Stimulated activated naive CD4-positive, alpha-beta T cell treated with Interleukin-2 at 50 U/mL for 16 hours (primary cell): ENCODE measurements at places on chromosomes 2 and 18.

GRCh38 chr2:101273056-101273455 is 20.4 kb downstream of the CNOT11 start:
- DNase-seq, result no peak

- no peak for DNase-seq
Measured at GRCh38 chr2:79446313-79446712, 66.5 kb upstream of the CTNNA2 start.

DNA sequence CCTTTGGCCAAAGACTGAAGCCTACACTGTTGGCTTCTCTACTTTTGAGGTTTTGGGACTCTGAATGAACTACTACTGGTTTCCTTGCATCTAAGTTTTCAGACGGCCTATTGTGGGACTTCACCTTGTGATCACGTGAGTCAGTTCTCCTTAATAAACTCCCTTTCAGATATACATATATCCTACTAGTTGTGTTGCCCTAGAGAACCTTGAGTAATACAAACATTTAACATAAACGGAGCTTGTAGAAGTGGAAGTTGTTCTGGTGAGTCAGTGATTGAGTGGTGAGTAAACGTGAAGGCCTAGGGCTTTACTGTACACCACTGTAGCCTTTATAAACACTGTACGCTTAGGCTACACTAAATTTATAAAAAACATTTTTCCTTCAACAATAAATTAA is 107.2 kb upstream of the CDH2 start:
- DNase-seq, result no peak

- DNase-seq, result no peak
Measured at GRCh38 chr18:55275039-55275901, 312.7 kb downstream of the TCF4 start.

DNA sequence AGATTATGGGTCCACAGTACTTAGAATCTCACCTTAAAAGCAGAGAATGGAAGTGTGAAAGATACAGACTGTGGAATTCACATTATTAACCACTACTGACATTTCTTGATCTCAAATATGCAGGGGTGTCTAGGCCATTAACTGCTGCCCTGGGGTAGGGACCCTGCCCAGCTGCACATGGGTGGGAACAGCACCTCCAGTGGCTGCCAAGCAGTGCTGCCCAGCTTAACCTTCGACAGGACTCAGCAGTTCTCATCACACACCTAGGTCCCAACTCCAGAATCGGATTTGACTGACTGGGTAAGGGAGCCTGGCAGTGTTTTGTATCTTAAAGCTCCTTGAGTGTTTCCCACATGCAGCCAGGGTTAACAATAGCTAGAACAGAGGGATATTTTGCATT is 14.9 kb downstream of the ERFE start:
- DNase-seq, result no peak

DNA sequence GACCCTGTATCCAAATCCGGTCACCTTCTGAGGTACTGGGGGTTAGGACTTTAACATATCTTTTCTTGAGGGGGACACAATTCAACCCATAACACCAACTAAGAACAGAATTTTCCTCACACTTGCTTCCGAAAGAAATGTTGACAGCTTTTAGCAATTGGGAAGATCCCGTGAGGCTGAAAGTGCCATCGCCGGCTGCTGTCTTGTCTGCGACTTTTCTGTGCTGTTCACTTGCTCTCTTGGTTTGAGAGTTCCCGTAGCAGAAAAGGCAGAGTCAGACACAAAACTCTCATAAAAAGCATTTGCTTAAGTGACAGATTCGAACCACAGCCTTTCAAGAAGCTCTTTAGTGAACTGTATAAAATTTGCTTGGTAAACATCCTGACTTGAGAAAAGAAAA is 253.4 kb downstream of the ARHGAP15 start:
- no peak for DNase-seq

GRCh38 chr2:85477884-85478283 is 59.4 kb downstream of the SH2D6 start:
- no peak for DNase-seq

- no peak for DNase-seq
Measured at GRCh38 chr2:50385349-50385748, 646.6 kb downstream of the NRXN1 start.

- DNase-seq, result no peak
Measured at GRCh38 chr2:149387411-149387810, 57.0 kb downstream of the LYPD6 start.

- no peak for DNase-seq
Measured at GRCh38 chr2:1701020-1701419, 43.3 kb downstream of the PXDN start.

DNA sequence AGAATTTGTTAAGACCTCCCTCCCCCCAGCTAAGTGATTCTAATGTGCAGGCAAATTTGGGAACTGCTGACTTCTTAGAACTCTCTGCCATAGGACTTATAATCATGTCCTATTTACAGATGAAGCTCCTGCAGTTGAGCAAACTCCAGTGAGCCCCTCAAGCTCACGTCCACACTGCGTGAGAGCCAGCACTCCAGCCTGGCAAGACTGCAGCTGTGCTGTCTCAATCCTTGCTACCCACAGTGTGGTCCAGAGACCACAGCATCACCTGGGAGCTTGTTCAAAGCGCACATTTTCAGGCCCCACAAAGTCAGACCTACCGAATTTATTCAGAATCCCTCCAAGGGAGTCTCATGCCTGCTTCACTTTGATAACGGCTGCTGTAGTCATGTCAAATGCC is 243.2 kb upstream of the RAB12 start:
- DNase-seq, result no peak

DNA sequence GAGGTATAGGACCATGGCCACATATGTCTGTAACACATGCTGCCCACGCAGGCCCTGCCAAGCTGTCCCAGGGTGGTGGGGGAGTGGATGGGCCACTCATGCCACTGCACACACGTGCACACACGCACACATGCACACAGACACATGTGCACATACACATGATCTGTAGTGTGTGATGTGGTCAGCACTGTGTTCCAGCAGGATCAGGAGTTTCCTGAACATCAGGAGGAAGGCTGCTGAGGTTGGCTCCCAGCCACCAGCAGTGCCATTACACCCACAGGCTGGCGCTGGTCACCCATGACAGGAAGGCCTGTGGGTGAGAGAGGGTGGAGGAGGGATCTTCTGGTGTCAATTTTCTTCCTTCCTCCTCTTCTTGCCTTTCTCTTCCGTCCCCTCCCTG is 44.7 kb downstream of the POMC start:
- no peak for DNase-seq

DNA sequence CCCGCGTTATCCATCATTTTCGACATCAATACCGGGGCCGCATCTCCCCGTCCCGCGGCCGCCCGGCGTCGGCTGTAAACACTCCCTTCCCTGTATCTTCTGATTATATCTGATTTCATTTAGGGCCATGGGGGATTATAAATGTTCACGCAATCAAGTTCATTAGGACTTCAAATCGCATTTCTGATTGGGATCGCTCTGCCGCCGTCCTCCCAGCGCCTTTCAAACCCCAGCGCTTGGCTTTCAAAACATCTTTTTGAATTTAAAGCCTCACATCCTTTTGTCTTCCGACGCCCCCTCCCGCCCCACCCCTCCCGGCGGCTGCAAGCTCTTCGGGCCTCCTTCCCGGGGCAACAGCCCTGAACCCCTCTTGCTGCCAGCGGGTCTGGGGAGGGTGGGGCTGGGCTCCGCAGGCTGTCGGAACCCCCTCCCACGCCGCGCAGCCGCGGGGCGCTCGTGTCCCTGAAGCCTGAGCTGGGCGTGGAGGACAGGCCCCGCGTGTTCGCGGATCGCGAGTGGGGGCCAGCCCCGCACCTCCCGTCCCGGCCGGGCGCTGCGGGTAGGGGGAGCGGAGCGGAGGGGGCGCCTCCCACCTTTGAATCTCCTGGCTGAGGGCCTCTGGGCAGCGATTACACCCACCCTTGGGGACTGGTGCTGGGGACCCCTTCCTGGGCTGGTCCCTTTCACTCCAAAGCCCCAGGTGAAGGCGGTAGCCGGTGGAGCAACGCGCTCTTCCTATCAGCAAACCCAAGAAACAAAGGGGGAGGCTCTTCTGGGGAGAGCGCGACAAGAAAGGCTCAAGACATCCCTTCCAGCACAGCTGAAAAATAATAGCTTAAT is 11.3 kb upstream of the GBX2 start:
- no peak for DNase-seq
